Endothelial cell (in vitro differentiated cells): ENCODE measurements at places on chromosomes 6 and 20.

- DNase-seq, result no peak
Measured at GRCh38 chr6:57195457-57195856, 23.3 kb downstream of the BAG2 start.

- DNase-seq, result no peak
Measured at GRCh38 chr6:45880676-45881075, 135.0 kb downstream of the CLIC5 start.

DNA sequence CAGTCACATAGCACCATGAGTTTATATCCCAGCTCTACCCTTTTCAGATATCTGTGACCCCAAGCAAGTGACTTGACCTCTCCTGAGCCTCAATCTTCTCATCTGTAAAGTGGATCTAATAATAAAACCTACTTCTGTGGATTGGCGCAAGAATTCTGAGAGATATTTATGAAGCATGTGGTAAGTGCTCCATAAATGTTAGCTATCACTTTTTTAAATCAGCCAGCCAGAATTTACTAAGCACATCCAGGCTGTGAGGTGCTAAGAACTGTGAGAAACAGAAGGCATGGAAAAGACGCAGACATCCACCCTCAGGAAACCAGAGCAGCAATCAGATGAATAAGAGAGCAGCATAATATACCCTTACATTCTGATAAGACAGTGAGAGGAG lies 862 bp downstream of the C20orf96 start:
- DNase-seq, result no peak

DNA sequence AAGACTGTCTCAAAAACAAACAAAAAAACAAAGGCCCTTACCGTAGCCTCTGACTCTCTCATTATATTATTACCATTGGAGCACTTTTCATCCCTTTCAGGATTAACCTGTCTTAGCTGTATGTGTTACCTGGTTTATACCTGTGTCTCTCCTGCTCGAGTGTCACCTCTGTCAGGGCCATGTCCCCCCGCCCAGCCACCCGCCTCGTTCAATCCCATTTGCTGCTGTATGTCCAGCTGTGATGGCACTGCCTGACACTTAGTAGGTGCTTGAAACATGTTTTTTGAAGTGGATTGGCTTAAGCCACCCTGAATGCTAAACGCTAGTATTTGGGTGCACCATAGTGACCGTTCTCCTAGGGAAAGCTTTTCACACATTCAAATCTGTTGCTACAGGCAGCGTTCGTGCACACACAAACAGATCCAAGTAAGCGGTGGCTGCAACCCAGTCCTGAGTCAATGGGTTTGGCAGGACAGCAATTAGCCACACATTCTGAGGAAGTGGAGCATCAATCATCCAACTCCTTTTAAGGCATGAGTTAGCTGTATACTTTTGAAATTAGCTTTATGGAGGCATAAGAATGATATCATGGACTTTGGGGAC lies 98.9 kb upstream of the ZNF217 start:
- DNase-seq, result no peak

DNA sequence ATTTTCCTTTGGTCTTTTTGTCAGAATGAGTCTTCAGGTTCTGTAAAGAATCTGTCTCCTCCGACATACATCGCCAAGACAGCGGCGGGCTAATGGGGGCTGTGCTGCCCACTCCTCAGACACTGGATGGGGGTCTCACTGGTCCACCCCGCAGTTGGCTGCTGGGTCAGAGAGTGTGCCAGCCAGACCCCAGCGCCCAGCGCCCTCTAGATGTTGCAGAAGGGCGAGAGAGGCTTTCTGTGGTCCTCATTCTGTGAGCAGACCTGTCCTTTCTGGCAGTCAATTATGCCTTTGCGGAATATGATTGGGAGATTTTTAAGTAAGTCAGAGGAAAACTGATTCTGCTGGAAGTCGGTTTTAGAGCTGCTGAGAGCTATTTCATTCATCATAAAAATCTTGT lies 7.8 kb upstream of the CCR6 start:
- peak; percentile 9 for DNase-seq

DNA sequence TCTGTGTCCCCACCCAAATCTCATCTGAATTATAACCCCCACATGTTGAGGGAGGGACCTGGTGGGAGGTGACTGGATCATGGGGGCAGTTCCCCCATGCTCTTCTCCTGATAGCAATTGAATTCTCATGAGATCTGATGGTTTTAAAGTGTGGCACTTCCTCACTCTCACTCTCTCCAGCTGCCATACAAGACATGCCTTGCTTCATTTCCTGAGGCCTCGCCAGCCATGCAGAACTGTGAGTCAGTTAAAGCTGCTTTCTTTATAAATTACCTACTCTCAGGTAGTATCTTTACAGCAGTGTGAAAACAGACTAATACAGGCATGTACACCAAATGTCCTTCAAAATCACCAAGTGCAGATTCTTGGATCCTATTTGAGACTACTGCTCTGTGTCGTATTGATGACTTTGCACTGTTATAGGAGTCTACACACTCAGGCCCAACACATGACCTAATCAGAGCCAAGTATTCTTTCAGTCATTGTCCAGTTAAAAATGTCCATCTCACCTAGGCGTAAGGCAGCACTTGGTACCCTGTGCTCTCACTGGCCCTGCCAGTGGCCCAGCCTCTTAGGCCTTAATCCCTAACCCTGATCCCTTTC lies 52.8 kb upstream of the UST start:
- DNase-seq, result no peak

DNA sequence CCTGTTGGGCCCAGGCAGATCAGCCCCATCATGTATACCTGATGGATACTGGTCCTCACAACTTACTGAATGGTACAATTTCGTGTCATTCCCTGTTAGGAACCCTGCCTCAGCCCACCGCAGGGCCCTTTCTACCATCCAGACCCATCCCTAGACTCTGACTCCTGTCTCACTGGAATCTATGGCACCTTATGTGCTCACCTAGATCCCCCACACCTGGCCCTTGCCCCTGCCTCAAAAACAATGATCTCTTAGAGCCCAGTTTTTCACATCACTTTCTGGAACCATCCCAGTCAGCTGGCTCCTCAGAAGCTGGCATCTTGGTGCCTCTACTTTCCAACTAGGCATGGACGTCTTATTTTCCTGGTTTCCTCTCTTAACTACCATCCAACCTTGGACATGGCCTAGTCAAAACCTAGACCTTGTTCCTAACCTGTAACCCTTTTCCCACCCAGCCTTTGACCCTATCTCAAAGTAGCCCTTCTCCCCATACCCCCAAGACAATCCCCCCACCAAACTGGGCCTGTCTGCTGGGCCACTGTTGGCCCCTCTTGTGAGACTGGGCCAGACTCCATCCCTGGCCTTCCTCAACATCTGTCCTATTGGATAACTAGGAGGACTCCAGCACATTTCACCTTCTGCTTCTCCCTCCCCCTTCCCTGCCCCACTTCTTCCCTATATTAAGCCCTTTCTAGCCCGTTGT lies 981 bp downstream of the HM13 start:
- DNase-seq, result no peak

- no peak for DNase-seq
Measured at GRCh38 chr6:166905505-166906134, 50.7 kb downstream of the RNASET2 start.

- DNase-seq, result no peak
Measured at GRCh38 chr6:151690303-151690702, 117.2 kb upstream of the ESR1 start.

DNA sequence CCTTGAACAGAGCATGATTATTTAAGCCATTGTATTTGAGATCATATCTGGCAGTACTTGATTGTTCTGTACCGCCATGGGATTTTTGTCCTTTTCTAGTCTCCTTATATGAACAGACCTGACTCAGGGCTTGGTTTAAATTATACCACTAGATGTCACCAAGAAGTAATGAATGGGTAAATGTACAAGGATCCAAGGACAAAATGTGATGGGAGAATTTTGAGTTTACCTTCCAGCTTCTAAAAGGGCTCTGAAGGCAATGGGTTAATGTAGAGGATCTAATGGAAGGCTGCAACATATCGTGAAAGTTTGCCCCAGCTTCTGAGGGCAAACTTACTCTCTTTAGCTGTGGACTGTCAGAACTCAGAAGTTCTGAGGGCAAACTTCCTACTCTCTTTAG lies 12.0 kb downstream of the RNF8 start:
- no peak for DNase-seq

DNA sequence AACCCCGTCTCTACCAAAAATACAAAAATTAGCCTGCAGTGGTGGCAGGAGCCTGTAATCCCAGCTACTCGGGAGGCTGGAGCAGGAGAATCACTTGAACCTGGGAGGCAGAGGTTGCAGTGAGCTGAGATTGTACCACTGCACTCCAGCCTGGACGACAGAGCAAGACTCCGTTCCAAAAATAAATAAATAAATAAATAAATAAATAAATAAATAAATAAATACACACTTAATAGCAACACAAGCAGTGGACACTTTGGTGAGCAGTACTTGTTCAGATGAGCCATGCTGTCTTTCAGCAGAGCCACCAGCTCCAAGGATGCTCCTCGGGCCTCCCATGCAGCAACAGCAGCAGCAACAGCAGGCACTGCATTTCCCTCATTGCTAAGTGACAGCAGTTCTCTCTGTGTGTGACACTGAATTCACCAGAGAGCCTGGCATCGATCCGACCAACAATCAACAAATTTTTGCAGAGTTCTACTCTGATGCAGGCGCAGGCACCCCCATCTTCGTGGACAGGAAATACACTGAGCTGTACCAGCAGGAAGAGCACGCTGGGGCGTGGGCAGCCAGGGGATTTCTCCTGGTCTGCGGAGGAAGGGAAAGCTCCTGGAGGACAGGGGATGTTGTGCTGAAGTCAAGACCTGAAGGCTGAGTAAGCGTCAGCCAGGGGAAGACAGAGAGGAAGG lies 54.0 kb upstream of the SNX9 start:
- no peak for DNase-seq

DNA sequence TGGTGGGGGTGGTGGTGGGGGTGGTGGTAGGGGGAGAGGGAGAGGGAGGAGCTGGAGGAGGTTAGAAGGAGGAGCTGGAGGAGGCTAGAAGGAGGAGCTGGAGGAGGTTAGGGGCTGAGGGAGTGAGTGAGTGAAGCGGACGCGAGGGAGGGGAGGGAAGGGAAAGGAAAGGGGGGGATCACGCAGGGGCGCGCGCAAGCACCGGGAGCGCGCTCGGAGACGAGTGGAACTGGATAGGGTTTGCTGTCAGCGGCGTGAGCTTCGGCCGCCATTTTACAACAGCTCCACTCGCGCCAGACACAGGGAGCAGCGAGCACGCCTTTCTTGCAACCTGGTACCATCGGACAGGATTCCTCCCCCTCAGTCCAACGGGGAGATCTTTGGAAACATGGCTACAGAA lies 90.5 kb upstream of the FERMT1 start:
- DNase-seq, result no peak

DNA sequence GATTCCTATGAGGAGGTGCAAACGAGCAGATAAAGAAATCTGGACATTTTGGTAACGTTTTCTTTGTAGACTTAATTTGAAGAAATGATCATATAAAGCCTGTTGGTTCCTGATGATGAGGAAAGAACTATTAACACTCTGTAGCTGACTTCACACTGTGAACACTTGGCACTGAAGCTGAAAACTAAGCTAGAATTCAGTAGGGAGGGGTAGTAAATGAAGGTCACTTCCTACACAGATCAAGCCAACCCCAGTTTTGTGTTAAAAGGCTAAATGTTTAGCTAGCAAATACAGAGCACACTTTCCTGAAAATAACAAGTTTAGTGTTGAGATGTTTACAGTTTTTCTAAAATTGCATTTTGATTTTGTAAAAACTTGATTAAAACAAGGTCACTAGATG lies 296.2 kb upstream of the PRDM1 start:
- no peak for DNase-seq

- no peak for DNase-seq
Measured at GRCh38 chr6:137903933-137904821, 37.1 kb downstream of the TNFAIP3 start.

DNA sequence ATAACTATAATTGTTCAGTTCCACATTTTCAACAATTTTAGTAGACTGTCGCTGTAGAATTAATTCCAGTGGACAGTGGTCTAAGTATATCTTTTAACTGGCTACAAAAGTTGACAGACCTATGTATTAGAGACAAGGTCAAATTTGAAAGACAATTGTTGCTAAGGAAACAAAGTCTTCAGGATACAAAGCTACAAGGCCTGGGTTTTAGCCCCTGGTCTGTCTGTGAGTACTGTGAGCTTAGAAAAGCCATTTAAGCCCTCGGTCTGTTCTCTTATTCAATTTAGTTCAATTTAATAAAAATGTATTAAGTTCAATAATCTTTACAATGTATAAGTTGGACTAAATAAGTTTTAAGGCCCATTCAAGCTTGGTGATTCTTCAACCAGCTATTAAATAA lies 352.5 kb downstream of the HDGFL1 start:
- DNase-seq, result no peak

GRCh38 chr6:11200356-11200755 lies 32.1 kb downstream of the NEDD9 start:
- DNase-seq, result no peak

DNA sequence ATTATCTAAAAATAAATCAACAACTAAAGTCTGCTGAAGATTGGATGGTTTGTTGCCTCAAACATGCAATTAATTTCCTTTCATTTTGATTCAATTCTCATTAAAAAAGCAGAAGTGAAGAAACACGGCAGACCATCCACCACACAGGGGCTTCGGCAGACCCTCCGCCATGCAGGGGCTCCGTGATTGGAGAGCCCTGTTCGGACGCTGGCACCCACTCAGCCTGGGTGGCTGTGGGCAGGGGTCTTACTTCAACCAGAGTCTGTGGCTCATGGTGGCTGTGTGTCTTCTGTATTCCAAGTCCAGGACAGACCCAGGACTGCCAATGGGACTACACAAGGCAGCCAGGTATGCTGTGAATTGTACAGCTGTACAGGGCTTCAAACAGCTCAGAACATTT lies 86.9 kb upstream of the FRMD1 start:
- no peak for DNase-seq

GRCh38 chr6:150695652-150696051 lies 96.0 kb downstream of the PLEKHG1 start:
- DNase-seq, result no peak

- no peak for DNase-seq
Measured at GRCh38 chr6:41331401-41332150, 3.8 kb upstream of the NCR2 start.

- no peak for DNase-seq
Measured at GRCh38 chr6:139146317-139146726, 11.4 kb downstream of the HECA start.

GRCh38 chr20:39835130-39835842 lies 853.8 kb downstream of the MAFB start:
- no peak for DNase-seq

GRCh38 chr20:49823152-49823847 lies 10.7 kb downstream of the SLC9A8 start:
- DNase-seq, result no peak

GRCh38 chr20:36235892-36236785 lies at the start of gene AAR2:
TSS of gene AAR2 (plus strand) at chr20:36236478. CDS start at chr20:36239869, 3,391 bp downstream.
- DNase-seq, result peak; percentile 74

- no peak for DNase-seq
Measured at GRCh38 chr6:43127180-43127579, 43.9 kb upstream of the SRF start.

- DNase-seq, result no peak
Measured at GRCh38 chr6:34565722-34566137, 9.6 kb upstream of the SPDEF start.

DNA sequence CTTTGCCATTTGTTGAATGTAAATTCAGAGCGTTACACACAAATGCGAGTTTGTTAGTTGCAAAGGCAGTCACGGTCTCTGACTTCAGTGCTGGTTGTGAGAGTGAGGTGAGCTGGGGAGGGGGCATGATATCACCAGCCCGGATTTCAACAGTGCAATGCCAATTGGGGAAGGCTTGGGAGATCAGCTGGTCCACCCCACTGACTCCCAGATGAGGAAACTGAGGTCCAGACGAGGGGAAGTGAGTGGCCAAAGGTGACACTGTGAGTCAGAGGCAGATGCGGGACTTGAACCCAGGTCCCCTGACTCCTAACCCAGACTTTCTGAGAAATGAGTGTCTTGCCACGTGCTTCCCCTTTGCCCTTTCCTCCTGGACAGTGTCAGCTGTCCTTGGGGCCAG lies 62.1 kb downstream of the CEBPB start:
- DNase-seq, result no peak
